Right renal pelvis (tissue), 4 donors: ENCODE measurements at places on chromosomes 6 and 20. TPM values are rescaled to one million over a fixed set of nuclear protein-coding genes. Genes with fewer than 3 reads are reported as not detected.

DNA sequence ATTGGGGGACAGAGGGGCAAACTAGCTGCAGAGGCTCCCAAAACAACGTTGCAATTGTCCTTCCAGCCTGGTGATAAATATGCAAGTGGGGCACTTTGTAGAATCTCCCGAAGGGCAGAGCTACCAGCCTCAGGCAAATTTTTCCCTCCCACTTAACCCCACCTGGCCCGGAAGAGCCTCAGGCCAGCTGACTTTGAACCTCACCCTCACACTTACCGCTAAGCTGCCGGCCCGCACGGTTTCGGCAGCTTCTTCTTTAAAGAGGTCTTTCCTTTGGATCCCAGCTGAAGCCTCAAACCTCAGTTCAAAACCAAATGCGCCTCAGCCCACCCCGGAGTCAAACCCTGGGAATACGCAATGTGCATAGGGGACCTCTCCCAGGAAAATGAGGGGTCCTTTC lies 2.5 kb downstream of the OVOL2 start:
- no peak for DNase-seq

DNA sequence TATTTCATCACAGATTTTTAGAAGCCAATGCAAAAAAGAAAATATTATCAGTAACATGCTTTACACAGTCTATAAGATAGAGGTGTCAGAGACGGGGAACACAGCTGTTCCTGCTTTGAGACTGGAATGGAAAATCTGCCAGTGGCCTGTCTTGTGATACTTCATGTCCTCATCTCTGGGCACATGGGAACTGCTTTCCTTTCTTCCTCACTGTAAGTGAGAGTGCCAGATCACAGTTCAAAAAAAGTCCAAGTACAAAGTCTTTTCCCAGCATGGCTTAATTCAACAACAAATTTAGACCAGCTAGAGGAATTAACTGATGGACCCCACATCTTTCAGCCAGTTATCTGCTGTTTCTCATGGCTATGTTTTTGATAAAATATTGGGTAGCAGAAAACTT lies 490.4 kb downstream of the CDKAL1 start:
- DNase-seq, result no peak

DNA sequence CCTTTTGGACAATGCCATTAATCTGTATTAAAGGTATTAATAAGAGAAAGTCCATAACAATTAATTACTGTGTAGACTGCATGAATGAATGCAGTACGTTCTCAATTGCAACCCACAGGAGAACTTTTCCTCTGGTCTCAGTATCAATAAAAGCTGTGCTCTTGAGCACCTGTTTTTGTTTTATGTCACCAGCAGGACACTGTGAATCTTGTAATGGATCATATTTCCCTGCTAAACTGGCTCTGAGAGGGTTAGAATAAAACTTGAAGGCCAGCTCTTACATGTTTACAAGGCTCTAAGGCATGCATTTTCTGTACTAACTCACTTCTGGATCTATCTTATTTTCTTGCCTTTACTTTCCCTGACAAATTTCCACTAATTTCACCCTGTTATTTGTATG lies 214.3 kb upstream of the PLN start:
- no peak for DNase-seq

PLA2G7 gene
- polyA plus RNA-seq, result 3.1 TPM

PRKN gene
- 12.1 TPM for polyA plus RNA-seq
